NCI-H1930 (cell line): ENCODE measurements at places on chromosomes 4 and X.

DNA sequence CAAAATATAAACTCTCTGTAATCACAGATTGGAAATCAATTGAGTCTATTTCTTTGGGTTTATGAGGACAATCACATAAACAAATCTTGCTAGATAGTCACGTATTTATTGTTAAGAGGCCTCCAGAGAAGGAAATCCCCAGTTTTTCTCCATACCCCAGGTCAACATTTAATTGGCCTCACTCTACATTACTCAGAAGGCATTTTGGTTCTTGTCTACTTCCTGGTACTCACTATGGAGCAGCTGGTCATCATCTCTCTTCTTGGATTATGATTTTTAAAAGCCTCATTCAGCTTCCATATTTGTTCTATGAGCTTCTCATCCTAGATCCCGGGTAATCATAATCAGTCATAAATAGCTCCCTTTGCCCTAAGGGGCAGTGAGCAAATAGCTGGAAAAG, 81.6 kb upstream of the LNX1 start:
- no peak for DNase-seq

DNA sequence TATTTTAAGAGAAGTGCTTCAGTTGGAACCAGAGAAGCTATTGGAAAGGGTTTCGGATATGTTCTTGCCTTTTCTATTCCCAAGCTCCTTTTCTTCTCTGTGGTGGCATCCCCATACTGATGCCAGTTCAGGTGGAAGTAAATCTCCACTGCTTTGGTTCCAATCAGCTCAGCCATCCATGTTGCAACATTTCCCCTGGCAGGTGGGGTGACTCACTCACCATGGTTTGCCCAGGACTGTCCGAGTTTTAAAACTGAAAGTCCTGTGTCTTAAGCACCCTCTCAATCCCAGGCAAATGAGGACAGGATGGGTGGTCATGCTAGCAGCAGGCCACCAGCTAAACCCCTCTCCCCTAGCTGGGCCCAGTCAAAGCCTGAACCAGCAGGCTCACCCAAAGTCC, 15.1 kb downstream of the RAI2 start:
- DNase-seq: no peak

DNA sequence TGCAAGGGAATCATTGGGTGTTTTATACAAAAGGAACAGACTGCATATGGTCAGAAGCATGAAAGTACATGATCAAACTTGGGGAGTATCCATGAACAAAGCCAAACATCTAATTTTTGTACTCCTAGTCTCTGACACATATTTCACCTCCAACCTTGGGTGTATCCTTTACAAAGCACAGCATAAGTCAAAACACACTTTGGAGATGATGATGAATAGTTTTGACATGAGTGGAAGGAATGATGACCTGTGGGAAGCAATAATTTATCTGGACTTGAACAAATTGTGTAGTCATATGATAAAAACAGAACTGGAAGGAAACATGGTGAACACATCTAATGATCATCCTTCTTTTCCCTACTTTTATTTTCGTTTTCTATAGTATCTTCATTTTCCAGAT, 108.7 kb upstream of the PLS3 start:
- DNase-seq: no peak

DNA sequence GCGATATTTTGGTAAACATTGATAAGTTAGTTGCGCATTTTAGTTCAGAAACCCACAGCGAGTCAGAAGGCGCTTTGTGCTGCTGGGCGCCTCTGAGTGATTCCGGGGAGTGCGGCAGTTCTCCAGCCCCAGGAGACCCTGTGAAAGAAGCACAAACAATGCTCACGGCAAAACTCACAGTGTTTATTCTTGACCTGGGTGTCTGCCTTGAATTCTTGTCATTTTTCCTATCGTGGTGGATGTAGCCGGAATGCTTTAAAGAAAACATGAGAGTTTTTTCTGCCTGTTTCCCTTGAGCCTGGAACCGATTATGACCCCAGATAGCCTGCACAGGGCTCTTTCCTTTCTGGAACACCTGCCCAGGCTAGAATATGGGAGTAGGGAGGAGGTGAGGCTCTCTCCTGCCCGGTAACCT, 6.7 kb downstream of the TBL1X start:
- no peak for DNase-seq

DNA sequence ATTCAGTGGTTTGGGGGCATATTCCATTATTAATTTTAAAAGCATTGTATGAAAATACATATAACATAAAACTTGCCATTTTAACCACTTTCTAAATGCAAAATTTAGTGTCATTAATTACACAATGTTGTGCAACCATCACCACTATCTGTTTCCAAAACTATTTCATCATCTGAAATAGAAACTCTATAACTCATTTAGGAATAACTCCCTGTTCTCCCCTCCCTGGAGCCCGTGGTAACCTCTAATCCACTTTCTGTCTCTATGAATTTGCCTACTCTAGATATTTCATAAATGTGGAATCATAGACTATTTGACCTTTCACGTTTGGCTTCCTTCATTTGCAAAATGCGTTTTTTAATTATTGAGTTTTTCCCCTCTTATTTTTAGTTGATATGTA, 101.4 kb upstream of the GPC4 start:
- DNase-seq: no peak

DNA sequence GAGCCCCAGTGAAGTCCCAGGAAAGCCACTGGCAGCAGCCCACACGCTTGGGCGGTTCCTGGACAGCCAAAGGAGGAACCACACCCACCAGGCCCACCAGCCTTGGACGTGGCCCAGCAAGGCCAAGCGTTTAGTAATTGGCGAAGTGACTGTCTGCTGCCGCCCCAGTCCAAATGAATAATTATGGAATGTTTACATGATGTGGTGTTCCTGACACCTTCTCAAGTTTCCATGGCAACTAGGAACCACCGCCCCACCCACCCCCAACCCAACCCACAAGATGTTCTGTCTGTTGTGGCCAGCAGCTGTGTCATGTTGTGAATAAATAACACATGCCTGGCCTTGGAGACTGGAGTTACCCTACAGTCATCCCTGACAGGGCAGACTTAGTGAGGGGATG, 22.3 kb downstream of the APLN start:
- DNase-seq: no peak

- peak; percentile 91 for DNase-seq
Observed at GRCh38 chrX:138723301-138723700, 11.8 kb upstream of the FGF13 start.

DNA sequence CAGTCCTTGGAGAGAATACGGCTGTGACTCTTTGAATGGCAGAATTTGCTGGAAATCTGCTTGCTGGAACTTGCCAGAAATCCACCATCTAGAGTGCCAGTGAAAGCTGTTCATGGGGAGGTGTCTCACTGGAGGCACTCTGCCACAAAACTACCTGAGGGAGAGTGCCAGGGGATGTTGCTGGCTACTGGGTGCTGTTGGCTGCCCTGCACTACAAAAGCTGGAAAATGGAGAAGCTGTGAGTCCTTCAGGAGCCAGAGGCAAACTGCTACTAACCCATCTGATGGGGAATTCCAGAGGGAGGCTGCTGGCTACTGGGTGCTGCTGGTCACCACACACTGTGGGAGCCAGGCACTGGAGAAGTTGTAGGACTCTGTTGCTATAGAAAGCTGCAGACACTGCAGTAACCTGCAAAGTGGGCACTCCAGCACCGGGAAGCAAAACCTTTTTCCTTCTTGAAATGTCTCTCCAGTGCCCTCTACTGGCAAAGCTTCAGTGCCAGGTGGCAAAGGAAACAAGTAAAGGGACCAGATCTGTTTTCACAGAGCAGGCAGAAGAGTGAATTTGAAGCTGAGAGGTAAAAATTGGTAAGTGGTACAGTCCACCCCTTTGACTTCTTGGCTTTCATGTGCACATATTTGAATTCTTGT, 47.8 kb upstream of the HSD17B10 start:
- peak; percentile 45 for DNase-seq

- DNase-seq: no peak
Observed at GRCh38 chr4:7459471-7459870, 24.7 kb upstream of the PSAPL1 start.
